ENCODE measurements at places on chromosomes 11 and 22.

DNA sequence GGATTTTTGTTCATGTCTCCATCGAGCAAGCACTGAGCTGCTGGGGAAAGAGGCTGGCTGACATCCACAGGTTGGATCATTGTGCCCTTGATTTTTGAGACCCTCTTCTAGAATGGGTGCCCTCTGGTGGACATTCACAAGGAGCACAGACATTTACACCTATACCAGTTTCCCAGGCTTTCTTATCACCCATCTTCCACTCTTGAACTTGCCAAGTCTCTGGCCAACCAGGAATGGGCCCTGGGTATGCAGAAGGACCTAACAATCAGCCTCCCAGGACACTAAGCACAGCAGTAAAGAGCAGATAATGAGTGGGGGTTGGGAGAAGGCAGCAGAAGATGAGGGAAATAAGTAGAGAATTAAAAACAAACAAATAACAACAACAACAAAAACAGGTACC is 5.7 kb upstream of the INTS4 start:
- DNase-seq: peak; percentile 14

GRCh38 chr11:35554491-35555437 is 29.3 kb upstream of the PAMR1 start:
- DNase-seq: no peak

GRCh38 chr22:49181942-49182341 is 645.7 kb downstream of the BRD1 start:
- no peak for DNase-seq

- DNase-seq: no peak
Measured at GRCh38 chr11:70507466-70508230, 109.3 kb downstream of the CTTN start.

DNA sequence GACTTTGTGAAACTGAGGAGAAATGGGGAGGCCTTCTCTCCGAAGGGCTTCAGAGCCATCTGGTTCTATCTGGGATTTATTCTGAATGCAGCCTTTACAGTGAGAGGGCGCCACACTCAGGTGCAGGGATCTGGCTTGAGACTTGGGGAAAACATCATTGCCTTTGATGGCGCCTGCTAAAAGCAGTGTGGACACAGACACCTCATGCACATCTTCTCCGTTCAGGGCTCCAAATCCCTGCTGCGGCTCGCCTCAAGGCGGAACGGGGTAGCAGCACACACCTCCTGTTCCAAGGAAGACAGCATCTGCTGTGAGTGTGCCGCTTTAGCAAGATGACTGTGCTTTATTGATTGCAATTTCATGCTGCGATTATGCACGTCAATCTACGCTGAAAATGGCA is 37.1 kb upstream of the OLFML1 start:
- DNase-seq: no peak

- no peak for DNase-seq
Measured at GRCh38 chr11:101668236-101668635, 84.4 kb upstream of the TRPC6 start.

DNA sequence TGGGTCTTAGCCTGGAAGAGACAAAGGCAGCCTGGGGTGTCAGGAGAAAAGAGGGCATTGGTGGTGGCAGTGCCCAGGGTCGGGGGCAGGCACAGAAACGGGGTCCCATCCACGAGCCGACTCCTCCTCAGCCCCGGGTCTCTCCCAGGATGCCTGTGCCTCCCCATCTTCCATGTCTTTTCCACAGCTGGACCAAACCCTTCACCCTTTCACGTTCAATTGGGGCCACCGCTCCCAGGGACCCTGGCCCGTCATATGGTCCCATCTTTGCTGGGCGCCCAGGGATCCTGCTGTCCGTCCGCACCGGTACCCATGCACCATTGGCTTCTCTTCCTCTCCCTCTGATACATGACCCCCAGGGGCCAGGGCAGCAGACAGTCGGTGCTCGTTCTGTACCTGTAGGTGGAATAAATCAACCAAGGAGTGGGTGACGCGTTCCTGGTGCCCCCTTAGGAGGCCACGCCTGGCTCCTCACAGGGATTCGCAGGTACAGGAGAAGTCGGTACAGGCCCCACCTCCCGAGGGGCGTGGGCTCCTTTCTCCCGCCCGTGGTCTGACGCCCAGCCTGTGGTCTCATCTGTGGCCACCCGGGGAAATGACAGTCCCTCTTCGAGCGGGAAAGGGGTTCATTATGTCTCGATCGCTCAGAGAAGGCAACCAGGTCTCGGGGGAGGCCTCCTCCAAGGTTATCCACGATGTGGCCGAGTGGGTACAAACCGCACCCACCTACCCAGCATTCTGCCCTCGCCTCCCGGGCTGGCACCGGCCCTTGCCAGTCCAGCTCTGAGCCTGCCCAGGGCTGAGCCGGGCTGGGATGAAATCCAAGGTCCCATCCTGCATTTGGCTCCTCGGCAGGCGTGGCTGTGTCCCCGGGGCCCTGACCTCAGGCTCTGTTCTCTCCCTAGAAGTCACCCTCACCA is 1493.6 kb downstream of the BRD1 start:
- no peak for DNase-seq

DNA sequence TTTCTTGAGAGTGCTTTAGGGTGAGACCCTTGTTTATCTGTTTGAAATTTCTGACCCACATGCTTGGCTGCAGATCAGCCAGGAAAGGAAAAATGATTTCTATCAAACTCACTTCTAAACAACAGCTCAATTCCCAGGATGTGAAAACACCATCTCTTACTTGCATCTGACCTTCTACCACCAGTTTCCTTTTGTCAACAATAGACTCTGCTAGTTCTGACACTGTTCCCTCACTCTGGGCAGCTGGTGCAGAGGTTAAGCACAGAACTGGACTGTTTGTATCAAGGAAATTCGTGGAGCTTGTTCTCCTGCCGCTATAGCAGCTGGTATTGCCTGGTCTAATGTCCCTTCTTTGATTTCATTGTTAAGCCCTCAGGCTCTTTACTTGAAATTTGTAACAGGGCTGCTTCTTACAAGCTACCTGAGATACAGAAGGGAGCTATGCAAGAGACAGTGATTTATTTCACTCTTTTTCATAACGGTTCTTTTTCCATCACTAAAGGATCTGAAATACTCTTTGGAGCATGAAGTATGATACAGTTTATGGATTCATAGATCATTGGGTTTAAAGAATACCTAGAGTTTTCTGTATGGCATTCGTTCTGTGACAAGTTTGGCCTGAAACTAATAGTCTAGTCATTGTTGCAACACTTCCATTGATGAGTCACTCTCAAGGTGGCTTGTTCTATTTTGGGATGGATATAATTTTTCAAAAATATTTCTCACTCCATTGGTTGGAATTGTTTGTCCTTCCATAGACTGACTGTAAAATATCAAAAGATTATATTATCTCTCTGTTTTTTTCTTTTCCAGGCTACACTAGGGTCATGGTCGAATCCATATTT is 178.2 kb upstream of the ZC3H12C start:
- DNase-seq: no peak

DNA sequence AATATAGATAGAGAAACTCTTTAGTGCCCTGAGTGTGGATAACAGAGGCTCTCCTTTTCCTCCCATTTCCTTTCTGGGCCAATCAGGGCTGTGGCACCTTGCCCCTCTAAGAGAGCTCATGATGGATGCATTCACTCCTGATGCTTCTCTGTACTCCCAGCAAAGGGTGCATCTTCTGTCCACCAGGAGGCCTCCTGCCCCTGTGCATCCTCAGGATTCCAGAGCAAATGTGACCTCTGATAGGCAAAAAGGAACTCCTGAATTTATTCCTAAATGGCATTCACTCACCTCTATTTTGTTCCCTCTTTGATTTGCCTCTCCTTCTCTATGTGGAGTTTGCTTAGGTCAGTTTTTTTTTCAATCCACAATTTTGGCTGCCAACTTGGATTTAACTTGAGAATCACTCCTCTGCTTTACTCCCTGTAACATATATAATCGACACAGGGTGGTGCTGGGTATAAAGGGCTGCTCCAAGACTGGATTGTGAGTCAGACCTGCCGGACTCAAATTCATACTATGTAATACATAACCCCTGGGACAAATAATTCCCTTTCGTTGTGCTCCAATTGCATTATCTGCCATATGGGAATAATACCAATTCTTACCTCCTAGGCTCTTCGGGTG is 1.1 kb upstream of the MRGPRX4 start:
- no peak for DNase-seq

GRCh38 chr11:64586366-64586765 is 4.7 kb upstream of the SLC22A12 start:
- DNase-seq: no peak

Data from NCI-H510A (cell line).